Activated CD4-positive, CD25-positive, alpha-beta regulatory T cell treated with anti-CD3 and anti-CD28 coated beads, Interleukin-2, amount 50 U/mL, for 72 hours (primary cell): ENCODE measurements at places on chromosomes 5 and 9.

- no peak for DNase-seq
These were observed 90.3 kb upstream of the APC start for GRCh38 chr5:112647428-112647827.

DNA sequence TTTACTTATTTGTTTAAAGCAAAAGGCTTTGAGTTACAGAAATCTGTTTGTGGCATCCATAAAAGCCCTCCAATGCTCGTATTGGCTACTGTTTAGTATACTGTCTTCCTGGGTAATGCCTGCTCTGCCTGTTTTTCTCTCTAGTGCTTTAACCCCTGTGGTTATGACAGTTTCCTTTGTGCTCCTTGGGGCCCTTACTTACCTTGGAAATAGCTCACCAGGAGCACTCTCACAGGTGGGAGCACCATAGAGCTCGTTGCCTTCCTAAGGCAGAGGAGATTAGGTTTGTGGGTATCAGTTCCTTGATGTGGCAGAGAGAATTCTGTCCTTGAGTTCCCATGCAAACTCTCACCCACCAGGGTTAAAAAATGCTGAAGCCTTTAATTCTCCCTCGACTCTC, 242.8 kb downstream of the CDH18 start:
- no peak for DNase-seq

- DNase-seq, result no peak
These were observed 436.5 kb downstream of the KIAA0825 start for GRCh38 chr5:94181895-94182294.

DNA sequence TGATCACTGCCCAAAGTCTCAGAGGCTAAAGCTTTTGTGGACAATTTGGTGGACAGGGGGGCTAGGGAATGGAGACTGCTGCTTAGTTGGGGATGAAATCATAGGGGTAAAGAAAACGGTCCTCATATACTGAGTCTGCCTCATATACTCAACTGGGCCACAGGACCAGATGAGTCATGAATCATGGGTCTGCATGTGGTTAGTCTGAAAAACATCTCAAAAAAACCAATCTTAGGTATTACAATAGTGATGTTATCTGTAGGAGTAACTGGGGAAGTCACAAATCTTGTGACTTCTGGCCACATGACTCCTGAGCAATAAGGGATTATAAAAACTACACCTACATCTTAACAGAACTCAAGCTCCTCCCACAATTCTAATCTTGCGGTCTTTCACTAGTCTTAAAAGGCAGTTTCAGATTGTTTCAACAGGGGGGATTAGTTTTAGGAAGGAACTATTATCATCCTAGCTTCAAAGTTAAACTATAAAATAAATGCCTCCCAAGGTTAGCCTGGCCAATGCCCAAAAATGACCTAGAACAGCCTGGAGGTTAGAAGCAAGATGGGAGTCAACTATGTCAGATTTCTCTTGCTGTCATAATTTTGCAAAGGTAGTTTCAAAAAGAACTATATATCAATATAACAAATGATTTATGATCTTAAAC, 17.5 kb downstream of the TMEM161B start:
- peak; percentile 30 for DNase-seq

- no peak for DNase-seq
These were observed 90.3 kb downstream of the ADAMTSL1 start for GRCh38 chr9:18564018-18564880.

- no peak for DNase-seq
These were observed 742.8 kb downstream of the NR2F1-AS1 start for GRCh38 chr5:92838253-92838652.

GRCh38 chr5:119367502-119368237, 11.9 kb downstream of the TNFAIP8 start:
- no peak for DNase-seq

- no peak for DNase-seq
These were observed 51.0 kb downstream of the PTPDC1 start for GRCh38 chr9:94135222-94135621.

GRCh38 chr9:20208961-20209371, 413.3 kb downstream of the MLLT3 start:
- DNase-seq, result no peak

DNA sequence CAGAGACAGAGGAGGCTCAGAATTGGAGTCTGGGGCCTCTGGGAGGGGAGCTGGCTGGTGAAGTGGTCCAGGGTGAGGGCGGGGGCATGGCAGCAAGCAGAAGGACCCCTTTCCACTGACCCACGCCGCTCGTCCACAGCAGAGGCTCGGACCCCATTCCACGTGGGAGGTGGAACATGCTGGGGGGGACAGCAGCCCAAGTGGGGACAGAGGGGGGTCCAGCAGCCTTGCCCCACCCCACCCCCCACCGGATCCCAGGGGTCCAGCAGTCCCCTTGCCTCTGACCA, 25.4 kb upstream of the NKD2 start:
- DNase-seq, result no peak

DNA sequence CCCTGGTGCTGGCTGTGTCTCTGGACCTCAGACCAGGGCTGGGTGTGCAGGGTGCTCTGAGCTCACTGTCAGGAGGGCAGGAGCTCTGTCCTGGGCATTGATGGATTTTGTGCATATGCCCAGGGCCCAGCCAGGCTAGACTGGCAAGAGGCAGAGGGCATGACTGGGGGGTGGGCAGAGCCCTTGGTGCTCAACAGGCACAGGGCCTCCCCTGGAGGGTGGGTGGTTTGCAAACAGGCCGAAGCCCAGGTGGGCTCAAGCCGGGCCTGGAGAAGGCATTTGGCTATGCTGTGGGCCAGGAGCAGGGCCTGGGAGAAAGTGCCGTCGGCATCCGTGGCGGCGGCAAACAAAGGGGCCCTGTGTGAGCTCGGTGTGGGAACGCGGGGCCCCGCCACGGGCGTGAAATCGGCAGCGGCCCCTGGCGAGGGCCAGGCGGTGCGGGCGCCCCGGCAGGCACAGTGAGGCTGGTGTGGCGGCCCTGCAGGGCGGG, 1.9 kb upstream of the NRARP start:
- DNase-seq, result peak; percentile 30

DNA sequence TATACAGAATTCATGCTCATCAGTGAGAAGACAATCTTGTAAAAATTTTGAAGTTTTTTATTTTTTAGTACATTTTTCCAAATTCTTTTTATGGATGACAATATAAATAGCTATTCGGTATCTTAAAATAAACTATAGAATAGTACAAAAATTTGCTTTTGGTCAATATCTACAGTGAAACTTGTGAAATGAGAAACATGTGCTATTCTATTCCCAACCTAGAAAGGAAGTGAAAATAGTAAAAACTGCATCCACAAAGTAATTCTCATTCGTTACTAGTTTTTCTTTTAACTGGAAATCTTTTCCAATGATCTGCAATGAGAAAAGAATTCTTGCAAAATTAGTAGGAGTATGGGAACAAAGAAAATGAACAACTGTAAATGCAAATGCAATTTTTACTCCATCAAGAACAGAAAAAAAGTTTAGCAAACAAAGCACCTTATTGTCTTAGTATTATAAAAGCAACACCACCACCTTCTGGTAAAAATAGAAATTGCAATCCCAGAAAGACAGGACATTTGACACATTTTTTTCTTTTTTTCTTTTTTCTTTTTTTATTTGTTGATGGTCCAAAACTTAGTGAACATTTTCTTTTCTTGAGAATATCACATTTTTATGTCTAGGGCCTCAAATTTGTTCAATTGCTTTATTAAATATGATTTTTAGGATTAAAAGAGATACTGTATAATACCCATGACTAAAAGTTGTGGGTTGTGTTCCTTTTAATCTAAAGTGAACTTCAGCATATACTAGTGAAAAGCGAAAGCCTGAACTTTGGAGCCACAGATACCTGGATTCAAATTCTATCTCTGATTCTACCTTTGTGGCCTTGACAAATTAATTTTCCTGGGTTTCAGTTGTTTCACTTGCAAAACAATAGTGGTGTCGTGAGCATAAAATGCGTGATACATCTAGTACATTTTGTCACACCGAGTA, 72.3 kb downstream of the SLCO4C1 start:
- DNase-seq, result no peak

DNA sequence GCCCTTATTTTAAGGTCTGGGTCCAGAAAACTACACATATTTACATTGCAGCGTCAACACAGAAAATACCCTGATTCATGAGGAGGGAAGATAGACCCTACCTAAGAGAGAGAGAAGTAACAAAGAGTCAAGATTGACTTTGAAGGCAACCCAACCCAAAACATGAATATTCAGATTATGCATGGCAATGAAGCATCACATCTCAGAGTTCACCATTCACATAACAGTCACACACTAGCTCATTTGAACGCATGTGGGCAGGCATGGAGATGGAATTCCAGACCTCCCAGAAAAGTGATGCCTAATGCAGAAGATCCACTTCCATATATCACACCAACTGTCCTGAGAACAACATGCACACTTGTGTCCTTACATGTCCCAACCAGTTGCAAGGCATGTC, 190.1 kb upstream of the ITGA1 start:
- no peak for DNase-seq

- no peak for DNase-seq
These were observed 101.1 kb downstream of the NFIB start for GRCh38 chr9:14212697-14213420.

- no peak for DNase-seq
These were observed 20.5 kb upstream of the NDST1 start for GRCh38 chr5:150487199-150488061.

DNA sequence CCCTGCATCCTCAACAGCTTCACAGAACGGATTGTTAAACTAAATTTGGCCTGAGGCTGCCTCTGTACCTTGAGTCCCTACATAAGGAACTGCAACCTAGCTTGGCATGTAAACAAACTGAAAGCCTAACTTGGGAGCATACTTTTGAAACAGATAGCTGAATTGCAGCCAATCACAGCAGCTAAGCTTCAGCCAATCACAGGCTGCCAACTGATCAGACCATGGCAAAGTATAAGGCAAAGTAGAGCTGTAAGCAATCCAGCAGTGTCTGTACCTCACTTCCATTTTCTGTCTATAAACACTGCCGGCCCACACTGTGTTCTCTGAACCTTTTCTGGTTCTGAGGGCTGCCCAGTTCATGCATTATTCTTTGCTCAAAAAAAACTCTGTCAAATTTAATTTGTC, 8.9 kb upstream of the ZNF483 start:
- no peak for DNase-seq

GRCh38 chr5:138083702-138084101, at the start of gene WNT8A:
Gene WNT8A (plus strand): TSS chr5:138084033. CDS start chr5:138084128, 95 bp downstream.
- no peak for DNase-seq

DNA sequence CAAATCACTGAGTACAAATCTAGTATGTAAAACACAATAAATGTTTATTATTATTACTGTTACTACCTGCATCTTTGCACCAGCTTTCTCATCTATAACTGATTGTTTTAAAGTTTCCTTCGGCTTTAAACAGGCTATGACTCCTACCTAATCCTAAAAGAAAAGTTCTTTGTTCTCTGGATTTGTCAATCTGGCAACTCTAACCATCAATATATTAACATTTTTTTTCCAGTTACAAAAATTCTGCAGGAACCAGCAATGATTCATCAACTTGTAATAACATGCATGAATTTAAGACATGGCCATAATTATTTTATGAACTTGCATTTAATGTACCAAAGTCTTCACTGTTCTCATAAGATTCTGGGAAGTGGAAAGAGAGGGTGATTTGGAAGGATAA, 228.5 kb downstream of the PIK3R1 start:
- DNase-seq, result no peak

- DNase-seq, result no peak
These were observed 87.5 kb upstream of the GAS1 start for GRCh38 chr9:87034841-87035240.

- no peak for DNase-seq
These were observed 167.5 kb upstream of the DMRT1 start for GRCh38 chr9:673966-674526.

GRCh38 chr9:118419676-118420075, 715.5 kb downstream of the TLR4 start:
- no peak for DNase-seq

DNA sequence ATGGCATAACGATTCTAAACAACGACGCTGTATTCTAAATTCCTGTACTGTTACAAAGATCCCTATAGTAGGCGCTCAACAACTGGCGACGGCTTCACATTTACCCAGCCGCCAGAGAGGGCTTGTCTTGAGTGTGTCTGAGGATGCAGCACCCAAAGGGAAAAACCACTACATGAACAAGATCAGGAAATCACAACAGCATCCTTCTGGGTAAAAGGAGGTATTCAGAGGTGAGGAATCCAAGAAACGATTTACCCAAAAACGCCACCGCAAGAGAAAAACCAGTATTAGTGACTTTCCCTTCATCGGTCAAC, 711 bp downstream of the TTC33 start:
- DNase-seq, result peak; percentile 37
